Stimulated activated CD8-positive, alpha-beta memory T cell treated with anti-CD3 and anti-CD28 coated beads, Interleukin-4, amount 100 ng/mL, for 1 hour (primary cell): ENCODE measurements at places on chromosomes 4 and X.

DNA sequence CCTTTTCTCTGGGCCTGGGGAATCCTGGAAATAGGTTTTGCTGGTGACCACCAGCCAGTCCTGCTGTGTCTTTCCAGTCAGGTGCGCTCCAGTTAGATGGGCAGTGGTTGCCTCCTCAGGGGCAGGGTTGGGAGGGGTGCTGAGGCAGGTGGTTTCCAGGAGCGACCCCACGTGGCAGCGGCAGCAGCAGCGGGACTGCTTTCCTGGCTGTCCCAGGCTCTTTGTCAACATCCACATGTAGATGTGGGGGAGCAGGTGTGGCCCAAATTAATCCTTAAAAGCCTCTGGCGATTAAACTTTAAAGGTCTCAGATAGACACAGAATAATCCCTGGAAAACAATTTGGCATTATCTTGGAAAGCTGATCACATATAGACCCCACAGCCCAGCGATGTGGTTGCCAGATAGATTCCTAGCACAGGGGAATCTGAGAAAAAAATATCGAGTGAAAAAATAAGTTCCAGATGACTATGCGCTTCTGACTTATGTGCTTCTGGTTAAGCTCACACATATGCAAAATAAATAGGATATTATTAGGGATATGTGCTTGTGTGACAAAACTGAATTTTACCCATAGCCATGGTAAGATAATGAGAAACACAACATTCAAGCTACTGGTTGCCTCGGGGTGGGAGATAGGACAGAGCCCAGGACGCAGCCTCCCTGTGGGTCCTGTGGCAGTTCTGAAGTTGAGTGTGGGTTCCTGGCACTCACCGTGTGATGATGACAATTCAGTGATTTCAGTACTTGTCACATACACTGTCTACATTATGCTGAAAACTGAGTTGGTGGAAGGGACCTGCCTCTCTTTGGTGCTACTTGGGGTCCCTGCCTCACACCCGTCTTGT, 336.4 kb downstream of the ARHGAP10 start:
- no peak for DNase-seq

- DNase-seq: no peak
These were observed 1245.5 kb downstream of the STIM2 start for GRCh38 chr4:28106155-28106554.

- no peak for DNase-seq
These were observed 117.9 kb downstream of the COL25A1 start for GRCh38 chr4:109184491-109184961.

DNA sequence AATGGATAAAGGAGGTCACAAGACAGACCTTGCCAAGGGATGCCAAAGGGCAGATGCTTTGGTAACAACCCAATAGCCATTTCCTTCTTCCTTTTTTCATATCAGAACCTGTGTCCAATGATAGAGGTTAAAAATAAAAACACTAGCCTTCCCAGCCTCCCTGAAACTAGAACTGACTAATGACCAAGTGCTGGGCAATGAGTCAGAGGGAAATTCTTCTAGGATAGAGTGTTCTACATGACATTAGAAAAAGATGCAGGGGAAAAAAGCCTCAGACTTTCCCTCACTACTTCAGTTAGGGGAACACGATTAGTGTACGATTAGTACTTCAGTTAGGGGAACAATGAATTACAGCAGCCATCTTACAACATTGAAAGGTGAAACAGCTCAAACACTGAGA, 29.3 kb upstream of the FAM47C start:
- DNase-seq: no peak

GRCh38 chr4:1038948-1039492, 27.6 kb downstream of the FGFRL1 start:
- no peak for DNase-seq

GRCh38 chr4:141432000-141432712, 204.2 kb upstream of the IL15 start:
- DNase-seq: no peak

- DNase-seq: no peak
These were observed 158.5 kb downstream of the SH3KBP1 start for GRCh38 chrX:19728915-19729314.

GRCh38 chr4:83361416-83362103, 26.9 kb upstream of the HPSE start:
- no peak for DNase-seq

DNA sequence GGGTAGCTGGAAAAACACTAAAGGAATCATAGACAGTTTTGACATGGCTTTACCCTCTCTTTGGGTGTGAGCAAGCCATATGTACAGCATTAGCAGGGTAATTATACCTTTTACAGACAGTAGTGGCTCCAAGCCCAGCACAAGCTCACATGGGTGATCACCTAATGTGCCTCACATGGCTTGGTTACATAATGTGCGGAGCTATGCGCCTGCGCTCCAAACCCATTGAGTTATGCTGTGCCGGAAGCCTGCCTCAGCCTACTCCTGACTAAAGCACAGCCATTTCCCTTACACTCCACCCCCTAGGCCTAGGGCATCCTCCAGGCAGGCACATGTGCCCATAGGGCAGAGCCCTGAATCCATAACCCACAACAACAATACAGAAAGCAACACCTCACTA, 6.5 kb upstream of the TSPAN5 start:
- no peak for DNase-seq

DNA sequence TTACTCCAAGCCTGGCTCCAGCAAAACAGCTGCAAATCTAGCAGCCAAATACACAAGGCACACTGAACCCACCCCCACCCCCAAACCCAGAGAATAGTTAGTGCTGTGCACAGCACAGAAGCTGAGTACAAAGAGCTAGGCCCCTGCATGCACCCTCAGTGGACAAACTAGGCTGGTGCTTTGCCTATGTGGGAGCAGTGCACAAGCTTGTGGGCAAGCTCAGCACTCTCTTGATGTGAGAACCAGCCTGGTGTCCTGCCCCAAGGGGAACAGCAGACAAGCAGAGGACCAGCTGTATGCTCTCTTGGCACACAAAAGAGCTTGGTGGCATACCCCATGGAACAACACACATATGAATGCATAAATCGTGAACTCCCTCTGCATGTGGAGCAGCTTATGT, 81.7 kb downstream of the FAAH2 start:
- no peak for DNase-seq

DNA sequence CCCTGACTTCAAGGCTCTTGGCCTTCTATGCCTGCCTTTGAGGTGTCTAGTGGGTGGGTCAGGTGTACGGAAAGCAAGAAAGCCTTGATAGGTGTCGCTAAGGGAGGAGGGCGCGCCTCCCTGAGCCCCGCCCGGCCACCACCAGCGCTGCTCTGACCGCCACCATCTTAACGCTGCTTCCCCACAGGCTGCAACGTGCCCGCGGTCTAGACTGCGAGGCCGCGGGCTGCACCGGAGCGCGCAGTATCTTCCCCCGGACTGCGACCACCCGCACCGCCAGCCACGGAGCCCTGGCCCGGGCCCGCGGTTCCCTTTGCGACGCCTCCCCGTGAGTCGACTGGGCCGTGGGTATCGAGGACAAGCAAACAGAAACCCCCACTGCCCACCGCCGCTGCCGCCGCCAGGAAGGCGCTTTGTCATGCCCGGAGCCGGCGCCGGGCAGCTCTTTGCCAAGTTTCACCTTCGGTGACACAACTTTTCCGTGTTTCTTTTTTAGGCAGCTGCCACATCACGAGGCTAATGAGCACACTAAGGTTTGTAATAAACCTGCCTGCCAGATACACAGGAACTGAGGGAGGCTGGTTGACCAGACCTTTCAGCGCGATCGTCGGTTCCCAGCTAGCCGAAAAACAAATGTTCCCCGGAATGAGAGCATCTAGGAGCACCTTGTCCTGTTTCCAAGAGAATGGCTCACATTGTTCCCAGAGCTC, 335.8 kb upstream of the F9 start:
- DNase-seq: no peak

DNA sequence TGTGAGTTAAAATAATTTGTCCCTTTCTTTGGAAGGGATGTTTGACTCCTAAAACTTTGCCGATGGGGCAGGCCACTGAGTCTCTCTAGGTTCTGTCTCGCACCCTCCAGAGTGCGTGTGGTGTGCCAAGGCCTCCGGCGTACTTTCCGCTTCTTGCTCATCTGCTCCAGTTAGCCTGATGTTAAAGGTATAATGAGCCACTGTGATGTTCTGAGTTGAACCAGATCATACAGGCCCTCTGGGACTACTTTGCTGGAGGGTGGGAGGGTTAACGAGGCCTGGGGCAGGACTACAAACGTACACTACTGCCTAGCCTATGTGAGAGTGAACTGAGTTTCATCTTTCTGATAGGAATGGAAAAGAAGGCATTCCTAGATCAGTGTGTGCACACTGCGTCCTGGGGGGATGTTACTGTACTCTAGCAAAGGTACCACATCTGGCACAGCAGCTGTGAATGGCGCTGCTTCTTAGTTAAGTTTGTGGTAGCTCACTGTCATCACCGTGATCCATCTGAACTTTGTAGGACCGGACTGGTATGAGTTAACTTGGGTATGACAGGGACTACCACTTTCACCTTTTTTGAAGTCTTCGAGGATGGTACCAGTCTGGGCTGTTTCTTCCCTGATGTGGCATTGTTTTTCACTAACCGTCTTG, 60.2 kb downstream of the RGS12 start:
- DNase-seq: no peak

- no peak for DNase-seq
These were observed 394.1 kb downstream of the PRDM5 start for GRCh38 chr4:120528428-120528827.

DNA sequence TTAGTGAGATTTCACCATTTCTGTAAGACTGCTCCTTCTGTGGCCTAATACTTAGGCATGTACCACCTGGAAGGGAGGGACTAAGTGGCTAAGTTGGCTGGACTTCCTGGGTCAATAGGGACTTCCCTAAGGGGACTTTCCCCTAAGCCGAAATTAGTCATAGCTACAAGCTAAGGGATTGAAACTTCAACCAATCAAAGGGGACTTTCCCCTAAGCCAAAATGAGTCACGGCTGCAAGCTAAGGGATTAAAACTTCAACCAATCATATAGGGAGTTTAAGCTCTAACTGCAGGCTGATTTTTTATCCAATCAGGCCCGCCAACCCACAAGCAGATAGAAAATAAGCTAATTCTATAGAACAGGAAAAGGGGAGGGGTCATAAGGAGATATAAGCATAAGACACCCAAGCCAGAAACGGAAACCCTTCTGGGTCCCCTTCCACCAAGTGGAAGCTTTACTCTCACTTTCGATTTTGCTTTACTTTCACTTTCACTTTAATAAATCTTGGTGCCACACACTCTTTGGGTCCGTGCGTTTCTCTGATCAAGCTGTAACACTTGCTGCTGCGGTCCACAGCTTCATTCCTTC, 382.8 kb downstream of the KLHL4 start:
- DNase-seq: no peak

DNA sequence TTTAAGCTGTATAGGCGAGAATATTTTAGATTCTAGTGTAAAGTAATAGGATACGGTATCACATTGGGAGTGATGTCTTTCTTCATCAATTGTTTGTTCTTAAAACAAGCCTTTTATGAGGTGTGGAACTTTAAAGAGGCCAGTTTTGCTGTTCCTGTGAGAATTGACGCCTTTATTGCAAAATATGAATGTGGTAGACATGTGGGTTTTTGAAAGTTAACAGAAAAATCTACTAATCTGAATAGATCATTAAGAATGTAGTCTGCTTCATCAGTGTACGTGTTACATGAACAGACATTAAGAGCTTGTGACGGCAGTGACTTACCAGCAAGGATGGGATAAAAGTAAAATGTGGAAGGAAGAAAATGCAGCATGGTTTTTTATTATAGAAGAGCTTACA, 63.8 kb downstream of the STOX2 start:
- DNase-seq: no peak

GRCh38 chrX:97234471-97235081, 350.9 kb downstream of the RPA4 start:
- no peak for DNase-seq

DNA sequence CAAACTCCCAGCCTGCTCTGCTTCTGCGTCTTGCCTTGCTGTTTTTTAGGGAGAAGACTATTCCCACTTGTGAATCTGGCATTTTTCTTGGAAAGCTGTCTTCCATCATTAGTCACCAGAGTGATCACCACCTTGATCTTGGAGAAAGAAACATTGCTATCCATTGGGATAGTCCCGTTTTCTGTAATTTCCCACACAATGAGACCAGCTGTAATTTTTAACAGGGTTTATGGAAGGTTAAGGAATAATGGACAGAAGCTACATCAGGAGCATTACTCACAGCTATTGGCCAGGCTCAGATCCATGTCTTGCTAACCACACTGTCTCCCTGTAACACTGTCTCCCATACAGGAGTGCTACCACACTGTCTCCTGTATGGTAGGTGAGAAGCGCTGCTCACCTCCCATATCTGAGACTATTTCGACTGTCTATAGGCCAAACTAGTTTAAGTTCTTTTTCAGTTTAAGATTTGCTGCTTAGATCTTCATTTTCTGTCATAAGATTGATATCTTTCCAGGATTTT, 523.0 kb downstream of the SPRY1 start:
- no peak for DNase-seq

GRCh38 chrX:71162981-71163380, 18.3 kb downstream of the NLGN3 start:
- no peak for DNase-seq

GRCh38 chrX:113906168-113906567, 677.7 kb upstream of the HTR2C start:
- no peak for DNase-seq

DNA sequence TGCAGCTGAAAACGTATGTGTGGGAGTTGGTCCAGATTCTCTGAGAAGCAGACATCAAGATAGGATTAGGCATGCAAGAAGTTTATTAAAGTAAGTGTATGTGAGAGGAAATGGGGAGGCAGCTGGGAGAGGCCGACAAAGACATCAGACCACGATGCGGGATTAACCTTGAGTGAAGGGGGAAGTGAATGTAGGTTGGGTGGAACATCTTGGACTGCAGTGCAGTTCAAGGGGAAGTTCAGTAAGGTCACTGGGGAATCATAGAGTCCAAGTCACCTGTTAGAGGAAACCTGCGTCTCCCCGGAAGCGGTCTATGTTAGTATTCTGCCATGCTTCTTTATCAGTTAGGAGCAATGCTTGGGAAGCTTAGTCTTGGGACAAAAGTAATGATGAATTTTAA, 22.0 kb downstream of the CXCL8 start:
- DNase-seq: no peak

GRCh38 chr4:125123570-125124109, 191.1 kb upstream of the FAT4 start:
- no peak for DNase-seq

DNA sequence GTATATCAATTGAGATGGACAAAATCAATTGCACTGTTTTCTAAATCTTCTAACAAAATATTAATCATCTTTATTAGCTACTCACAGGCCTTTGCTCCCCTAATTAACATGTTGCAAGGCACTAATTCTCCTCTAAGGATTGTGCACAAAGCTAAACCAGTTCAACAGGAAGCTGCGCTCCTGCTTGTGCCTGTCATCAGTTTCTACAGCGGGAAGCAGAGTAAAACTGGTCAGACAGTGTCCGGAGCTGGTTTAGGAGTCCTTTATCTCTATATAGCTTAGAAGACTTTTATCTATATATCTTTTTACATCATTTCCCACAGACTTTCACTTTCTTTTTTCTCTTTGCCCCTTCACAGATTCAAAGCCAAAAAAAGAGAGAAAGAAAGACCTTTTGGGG, 79.1 kb downstream of the ELOVL6 start:
- no peak for DNase-seq
